Ureter (tissue), 1 donor: ENCODE measurements at places on chromosomes 16 and 17. TPM values are rescaled to one million over a fixed set of nuclear protein-coding genes. Genes with fewer than 3 reads are reported as not detected.

GRCh38 chr17:80327518-80327917 lies 66.9 kb downstream of the RNF213 start:
- no peak for DNase-seq

The TNFRSF17 gene
- total RNA-seq = 2.2 TPM

DNA sequence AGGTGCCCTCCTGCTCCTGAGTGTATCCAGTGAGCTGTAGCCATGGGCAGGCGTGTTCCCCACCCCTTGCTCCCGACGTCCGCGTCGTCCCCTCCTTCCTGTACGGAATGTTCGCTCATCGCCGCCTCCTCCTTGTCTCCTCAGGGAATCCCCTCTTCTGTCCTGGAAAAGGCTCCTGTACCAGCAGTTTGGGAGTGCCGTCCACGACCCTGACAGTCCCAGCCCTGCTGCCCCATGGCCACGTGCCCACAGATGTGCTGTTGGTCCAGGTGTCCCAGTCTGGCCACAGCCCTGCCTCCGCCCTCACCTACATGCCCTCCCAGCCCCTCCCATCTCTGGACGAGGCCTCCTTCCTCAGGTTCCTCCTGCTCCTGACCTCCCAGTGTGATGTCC lies 30.2 kb downstream of the OR1D5 start:
- no peak for DNase-seq

- DNase-seq = no peak
Observed at GRCh38 chr16:83365166-83365565, 442.6 kb upstream of the HSBP1 start.

The SSTR5 gene
- 0.47 TPM for total RNA-seq
